ENCODE measurements at places on chromosomes 11 and 22.

DNA sequence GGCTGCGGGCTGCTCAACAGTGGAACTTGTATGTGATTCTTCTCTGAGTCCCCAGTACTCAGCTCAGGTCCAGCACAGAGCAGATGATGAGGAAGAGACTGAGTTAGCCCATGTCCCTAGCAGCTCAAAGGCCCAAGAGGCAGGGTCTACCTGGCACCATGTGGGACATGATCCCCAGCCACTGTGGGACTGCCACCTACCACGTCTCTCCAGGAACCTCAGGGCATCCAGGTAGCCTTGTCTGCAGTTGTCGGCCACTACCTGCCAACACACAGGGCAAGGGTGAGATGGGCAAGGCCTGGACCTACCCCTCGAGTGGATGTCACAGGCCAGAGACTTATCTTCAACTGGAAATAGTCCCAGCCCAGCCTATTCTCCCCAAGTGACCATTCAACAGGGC is 4.4 kb downstream of the PNPLA5 start:
- no peak for DNase-seq

GRCh38 chr22:49042066-49042465 is 785.6 kb downstream of the BRD1 start:
- DNase-seq, result no peak

DNA sequence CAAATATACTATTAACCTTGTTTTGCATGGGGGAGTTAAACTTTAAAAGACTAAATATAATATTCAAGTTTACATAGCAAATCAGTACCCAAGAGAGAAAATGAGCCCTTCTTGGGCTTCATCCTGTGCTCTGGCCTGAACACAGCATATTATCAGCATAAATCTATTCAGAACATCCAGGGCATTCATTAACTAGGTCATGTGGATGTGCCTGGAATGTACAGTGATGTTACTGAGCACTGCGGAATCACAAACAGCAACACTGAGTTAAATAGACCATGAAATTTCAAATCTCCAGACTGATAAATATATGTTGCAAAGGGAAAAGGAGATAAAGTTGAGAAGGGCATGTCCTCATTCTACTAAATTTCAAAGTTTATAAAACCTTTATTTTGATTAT is 426.4 kb downstream of the AASDHPPT start:
- peak; percentile 21 for DNase-seq

DNA sequence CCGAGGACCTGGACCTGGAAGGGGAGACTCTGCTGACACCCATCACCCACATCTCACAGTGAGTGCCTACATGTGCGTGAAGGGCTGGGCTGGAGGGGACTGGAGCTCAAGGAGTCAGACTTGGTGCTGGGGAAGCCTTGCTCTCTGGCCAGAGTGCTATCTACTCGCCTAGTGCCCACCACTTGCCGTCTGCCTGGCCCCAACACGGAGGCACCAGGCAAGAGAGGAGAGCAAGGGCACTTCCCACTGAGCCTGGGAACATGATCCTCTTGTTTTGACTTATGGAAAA is 37.8 kb downstream of the KCNQ1OT1 start:
- DNase-seq, result no peak

DNA sequence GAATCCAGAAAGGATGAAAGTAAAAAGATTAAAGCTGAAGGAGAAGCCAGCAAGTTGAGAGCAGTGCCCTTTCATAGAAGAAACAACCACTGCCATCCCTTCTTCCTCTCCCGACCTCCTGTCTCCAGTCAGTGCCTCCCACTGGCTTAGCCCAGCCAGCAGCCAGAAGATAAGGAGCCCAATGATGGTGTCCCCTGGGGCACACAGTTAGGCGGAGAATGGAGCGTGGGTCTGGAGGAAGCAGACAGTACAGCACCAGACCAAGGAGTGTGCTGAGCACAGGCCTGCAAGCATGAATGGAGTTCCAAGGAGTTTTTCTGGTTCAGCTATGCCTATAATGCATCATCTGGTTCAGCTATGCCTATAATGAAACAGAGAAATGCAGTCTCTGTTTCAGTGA is 54.3 kb upstream of the TNRC6B start:
- DNase-seq, result no peak

- no peak for DNase-seq
Observed at GRCh38 chr11:69979632-69980031, 98.5 kb upstream of the ANO1 start.

GRCh38 chr11:22444076-22444475 is 105.9 kb downstream of the SLC17A6 start:
- no peak for DNase-seq

GRCh38 chr22:35914665-35915476 is 113.8 kb downstream of the RBFOX2 start:
- DNase-seq, result peak; percentile 82

DNA sequence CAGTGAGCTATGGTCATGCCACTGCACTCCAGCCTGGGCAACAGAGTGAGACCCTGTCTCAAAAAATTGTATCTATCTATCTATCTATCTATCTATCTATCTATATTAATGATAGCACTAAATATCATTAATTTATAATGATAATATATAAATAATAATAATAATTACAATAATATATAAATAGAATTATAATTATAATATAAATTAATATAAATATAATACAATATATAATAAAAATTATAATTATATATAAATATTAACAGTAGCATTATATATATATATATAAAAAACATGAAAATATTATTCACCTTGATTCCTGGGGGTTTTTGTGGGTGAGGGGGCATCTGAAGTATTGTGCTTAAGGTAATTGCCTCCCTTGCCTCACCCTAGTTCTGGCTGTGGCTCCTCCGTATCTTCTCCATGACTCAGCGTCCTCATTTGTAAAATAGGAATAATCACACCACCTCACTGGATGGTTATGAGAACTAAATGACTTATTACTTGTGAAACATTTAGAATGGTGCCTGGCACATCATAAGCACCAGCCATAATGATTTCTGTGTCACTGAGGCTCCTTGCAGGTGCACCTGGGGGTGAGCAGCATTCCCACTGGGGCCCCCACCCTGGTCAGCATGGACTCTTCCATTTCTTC is 18.8 kb downstream of the RASD2 start:
- no peak for DNase-seq

- DNase-seq, result no peak
Observed at GRCh38 chr11:12482839-12483238, 105.5 kb downstream of the PARVA start.

DNA sequence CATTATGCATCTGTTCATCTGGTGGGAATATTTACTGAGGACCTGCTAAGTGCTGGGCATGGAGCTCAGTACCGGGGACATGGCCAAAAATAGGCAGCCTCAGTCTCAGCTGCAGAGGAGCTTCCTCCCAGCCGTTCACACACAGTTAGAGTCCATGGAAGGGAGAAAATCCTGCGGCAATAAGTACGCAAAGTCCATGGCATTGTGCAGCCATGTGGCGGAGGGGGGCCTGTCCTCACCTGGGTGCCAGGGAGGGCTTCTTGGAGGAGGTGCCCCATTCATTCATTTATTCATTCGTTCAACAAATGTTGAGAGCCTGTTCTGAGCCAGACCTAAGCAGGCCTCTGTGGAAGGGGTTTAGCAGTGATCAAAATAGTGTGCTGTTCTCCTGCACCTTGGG is 59.3 kb upstream of the ANO1 start:
- DNase-seq, result no peak

- DNase-seq, result no peak
Observed at GRCh38 chr11:57497303-57498247, 17.9 kb downstream of the SLC43A1 start.

DNA sequence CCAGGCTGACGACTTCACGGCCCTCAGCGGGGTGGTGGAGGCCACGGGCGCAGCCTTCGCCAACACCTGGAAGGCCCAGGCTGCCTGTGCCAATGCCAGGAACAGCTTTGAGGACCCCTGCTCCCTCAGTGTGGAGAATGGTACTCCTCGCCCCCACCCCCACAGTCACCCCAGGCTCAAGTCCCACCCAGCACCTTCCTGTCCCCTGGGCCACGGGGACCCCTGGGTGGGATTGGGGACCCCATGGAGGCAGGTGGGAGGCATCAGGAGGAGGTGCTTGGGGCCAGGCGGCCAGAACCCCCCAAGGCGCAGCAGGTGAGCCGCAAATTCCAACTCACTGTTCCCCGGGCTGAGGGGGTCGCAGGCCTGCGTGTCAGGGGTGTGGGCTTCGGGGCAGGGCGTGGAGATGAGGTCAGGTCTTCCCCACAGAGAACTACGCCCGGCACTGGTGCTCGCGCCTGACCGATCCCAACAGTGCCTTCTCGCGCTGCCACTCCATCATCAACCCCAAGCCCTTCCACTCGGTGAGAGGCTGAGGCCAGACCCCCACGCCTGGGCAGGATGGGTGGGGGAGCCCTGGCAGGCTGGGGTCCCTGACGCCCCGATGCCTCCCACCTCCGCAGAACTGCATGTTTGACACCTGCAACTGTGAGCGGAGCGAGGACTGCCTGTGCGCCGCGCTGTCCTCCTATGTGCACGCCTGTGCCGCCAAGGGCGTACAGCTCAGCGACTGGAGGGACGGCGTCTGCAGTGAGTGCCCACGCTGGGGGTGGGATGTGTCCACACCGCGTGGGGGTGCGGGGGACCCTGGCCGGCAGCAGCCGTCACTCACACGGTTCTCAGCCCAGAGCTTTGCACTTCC is 9.4 kb downstream of the MUC5B start:
- DNase-seq, result no peak

- no peak for DNase-seq
Observed at GRCh38 chr22:23751441-23751996, 607 bp upstream of the ZNF70 start.

DNA sequence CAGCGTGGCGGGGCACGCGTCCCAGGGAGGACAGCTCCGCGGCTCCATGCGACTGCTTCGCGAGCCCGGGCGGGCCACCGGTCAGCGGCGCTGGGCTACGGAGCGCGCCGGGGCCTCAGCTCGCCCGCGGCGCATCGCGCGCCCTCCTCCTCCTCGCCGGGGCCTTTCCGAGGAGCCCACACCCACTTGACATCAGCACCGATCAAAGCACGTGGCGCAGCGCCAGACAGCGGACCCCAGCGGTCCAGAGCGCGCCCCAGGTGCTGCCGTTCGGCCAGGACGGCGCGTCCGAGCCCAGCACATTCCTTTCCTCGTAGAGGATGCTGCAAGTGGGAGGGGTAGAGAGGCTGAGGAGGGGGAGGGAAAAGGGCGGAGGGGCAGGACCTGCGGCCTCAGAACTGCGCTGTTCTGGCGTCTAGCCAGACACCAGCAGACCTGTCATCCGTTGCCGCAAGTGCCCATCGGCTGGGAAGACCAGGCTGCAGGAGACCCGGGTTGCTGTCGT is 88.6 kb downstream of the PLEKHA7 start:
- DNase-seq, result peak; percentile 7

DNA sequence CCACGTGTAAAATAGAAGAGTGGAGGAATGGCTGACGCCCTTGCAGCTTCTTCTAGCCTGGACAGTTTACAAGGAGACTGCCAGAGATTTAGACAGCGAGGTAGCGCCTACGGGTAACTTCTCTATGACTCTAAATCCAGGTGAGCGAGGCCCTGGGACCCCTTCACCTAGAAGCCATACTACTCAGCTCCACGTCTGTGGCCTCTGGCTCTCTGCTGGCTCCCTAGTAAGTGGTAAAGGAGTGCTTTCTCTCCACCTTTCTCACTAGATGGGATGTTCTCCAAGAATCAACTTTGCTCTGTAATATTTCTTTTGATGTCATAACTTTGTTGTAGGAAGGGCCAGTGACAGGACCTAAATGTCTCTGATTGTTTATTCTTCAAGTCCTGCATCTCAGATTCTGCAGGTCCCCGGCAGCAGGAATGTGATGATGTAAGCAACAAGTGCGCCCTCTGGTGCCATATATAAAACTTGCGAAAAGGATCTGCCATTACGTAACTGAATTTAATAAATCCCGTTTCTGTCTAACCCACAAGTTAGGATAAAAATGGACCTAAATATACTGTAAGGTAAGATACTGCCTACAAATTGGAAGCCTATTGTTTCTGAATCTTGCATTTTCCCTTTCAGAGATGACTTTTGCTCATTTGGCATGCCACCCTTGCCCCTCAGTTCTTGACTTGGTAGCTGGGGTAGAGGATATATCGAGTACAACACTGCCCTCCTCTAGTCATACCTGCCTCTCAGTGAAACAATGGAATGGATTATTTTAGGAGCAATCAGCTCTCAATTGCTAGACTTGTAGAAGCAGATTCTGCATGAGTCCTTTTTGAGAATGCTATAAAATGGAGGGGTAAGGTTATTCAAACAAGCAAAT is 11.0 kb upstream of the PTPN5 start:
- DNase-seq, result peak; percentile 78

DNA sequence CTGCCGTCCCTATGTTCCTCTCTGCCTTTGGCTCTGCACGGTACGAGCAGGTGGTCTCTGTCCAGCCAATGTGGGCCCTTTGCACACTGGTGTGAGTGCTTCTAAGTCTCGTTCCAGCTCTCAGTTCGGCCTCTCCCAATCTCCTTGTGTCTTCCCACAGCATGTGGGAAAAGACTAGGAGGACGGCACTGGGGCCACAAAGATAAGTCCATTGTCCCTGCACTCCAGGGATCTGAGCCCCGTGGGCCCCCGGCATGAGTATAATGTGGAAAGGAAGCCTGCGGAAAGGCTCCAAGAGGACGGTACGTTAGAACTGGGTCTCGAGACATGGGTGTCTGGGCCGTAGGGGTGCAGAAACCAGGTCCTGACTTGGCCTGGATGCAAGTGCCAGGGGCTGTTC is 16.4 kb downstream of the MYEOV start:
- DNase-seq, result no peak

GRCh38 chr22:31286360-31287255 is 5.7 kb downstream of the PIK3IP1 start:
- DNase-seq, result no peak

DNA sequence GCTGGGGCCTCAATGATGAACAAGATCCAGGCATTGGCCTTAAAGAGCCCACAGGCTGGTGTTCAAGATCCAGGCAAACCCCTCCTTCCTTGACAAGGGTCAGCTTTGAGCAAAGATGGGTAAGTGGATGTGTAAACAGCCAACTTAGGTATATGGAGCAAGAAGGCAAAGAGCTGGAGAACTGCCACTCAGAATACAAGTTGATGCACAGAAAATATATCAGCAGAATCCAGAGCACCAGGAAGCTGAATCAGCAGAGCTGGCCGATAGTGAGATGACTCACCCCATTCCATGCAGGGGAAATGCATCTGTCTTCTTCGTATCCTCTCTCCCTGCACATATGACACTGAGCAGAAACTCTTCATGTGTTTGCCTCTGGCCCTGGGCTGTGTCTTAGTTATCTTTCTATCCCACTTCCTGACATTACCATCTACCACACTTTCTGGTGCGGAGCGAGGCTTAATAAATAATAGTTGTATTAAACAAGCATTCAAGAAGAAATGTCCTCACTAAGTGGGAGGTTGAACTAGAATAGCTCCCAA is 57.8 kb downstream of the ENDOD1 start:
- peak; percentile 94 for DNase-seq

GRCh38 chr11:60345489-60345888 is 18.4 kb downstream of the MS4A6E start:
- DNase-seq, result peak; percentile 2

- no peak for DNase-seq
Observed at GRCh38 chr11:112762707-112763090, 198.5 kb upstream of the NCAM1 start.

DNA sequence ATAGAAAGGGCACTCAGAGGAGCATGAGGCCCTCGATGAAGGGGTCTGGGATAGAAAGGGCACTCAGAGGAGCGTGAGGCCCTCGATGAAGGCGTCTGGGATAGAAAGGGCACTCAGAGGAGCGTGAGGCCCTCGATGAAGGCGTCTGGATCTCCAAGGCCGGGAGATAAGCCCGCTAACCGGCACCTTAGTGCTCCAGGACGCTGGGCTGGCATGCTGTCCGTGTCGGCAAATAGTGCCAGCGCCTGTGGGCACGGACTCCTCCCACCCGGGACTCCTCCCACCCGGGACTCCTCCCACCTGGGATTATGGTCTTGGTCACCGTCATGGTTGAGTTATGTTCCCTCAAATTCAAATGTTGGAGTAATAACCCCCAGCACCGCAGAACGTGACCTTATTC is 725.3 kb downstream of the BRD1 start:
- no peak for DNase-seq

GRCh38 chr22:43263645-43264514 is 76.9 kb upstream of the TTLL12 start:
- peak; percentile 96 for DNase-seq
